ENCODE measurements at places on chromosomes 3 and 15.

DNA sequence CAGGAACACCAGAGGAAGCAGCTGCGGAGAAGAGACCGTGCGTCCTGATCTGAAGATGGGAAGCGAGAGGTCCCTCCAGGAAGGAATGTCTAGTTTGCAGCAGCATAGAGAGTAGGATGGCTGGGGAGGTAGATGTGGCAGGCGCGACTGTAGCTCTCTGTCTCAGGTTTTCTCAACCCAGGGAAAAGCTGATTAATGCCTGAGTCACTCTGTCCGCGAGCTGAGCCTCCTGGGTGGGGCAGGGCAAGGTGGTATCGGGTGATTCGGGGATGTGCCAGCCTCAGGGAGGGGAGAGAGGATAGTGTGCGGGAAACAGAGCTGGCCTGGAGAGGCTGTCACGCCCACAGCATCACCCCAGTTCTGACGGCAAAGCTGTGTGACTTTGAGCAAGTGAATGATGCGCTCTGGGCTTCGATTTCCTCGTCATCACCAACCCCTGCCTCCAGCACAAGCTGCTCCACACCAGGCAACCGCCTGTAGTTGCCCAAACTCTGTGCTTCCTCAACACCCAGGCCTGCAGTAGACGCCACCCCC, 28.4 kb downstream of the CPN2 start:
- no peak for DNase-seq

- DNase-seq, result no peak
These were observed 248.4 kb downstream of the ROBO2 start for GRCh38 chr3:77288348-77288747.

DNA sequence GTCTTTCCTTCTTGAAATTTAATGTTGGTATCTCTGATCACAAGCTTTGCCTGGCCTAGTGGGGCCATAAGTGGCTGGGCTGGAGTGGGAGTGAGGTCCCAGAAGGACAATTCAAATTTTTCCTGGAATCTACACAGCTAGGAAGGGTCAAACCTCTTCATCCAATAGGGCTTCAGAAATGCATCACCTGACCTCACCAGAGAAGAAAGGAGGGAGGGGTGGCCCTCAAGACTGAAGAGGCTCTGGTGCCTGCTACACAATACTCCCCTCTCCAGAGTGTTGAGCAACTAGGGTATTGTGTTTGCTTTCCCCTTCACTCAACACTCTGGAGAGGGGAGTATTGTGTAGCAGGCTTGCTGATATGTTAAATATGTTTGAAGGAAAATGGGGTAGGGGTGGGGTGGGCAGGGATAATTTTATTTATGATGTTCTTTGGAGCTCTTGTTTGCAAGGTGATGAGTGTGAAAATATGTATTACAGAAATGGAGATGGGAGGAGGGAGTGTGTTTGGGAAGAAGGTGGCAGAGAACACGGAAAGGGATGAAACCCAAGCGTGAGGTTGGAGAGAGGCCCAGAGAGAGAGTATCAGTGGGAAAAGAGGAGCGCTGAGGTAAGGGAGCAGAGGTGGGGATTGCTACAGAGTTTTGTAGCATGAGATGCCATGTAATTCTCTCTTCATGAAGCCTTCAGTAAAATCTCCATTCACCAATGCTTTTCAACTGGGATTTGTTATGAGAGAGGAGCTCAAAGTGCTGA, 5.7 kb upstream of the KLHL24 start:
- no peak for DNase-seq

DNA sequence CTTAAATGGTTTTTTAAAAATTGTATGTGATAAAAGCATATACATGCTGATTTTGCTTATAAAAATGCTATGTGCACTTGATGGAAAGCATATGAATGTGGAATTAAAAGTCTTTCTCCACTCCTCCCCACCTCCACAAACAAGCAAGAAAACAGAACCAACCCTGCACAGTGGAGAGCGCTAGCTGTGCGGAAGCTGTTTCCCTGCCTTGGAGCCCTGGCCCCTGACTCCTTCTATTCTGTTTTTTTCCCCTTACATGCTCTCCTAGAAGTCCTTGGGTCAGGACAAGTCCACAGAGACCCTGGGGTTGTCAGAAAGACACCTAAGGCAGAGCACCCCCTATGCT, 64.2 kb downstream of the BOC start:
- DNase-seq, result no peak

DNA sequence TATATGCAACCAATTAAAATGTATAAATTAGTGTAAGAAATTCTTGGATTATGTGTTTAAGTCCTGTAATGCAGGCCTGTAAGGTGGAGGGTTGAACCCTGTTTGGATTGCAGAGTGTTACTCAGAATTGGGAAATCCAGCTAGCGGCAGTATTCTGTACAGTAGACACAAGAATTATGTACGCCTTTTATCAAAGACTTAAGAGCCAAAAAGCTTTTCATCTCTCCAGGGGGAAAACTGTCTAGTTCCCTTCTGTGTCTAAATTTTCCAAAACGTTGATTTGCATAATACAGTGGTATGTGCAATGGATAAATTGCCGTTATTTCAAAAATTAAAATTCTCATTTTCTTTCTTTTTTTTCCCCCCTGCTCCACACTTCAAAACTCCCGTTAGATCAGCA, 65.4 kb upstream of the ACAD9 start:
- no peak for DNase-seq

- DNase-seq, result no peak
These were observed 10.1 kb upstream of the C3orf22 start for GRCh38 chr3:126568776-126569342.

GRCh38 chr15:59304034-59304795, 68.5 kb downstream of the MYO1E start:
- no peak for DNase-seq

DNA sequence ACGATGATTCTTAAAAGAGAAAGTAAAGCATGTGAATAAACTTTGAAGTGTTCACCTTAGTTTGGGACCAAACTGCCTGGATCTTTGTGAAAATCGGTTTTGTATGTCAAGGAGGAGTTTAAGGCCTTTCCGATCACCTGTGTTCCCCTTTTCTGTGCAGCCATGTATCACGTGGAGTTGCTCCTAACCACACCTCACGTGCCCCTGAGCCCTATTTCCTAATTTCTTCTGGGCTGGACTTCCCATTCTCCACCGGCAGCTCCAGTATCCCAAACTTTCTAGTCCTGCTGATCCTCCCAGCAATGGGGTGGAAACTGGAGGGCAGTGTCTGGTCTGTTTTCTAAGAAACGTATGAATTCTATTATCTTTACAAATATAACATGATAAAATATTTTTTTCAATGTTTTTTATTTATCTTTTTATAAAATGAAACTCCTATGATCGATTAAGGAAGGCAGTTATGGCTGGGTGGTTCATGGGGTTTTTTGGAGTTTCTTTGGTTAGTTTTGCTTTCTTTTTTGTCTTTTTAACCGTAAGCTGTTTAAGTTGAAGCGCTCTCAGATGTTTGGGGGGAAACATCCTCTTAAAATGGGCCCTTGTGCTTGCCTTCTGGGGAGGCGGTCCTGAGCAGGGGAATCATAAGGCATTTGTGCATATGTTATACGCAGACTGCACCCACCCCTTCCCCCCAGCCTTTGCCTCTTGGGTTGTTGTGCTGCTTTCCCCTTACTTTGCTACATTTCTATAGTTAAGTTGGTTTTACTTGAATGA, 43.6 kb upstream of the WWTR1 start:
- DNase-seq, result no peak

GRCh38 chr3:117651246-117651645, 941.7 kb downstream of the TUSC7 start:
- no peak for DNase-seq

DNA sequence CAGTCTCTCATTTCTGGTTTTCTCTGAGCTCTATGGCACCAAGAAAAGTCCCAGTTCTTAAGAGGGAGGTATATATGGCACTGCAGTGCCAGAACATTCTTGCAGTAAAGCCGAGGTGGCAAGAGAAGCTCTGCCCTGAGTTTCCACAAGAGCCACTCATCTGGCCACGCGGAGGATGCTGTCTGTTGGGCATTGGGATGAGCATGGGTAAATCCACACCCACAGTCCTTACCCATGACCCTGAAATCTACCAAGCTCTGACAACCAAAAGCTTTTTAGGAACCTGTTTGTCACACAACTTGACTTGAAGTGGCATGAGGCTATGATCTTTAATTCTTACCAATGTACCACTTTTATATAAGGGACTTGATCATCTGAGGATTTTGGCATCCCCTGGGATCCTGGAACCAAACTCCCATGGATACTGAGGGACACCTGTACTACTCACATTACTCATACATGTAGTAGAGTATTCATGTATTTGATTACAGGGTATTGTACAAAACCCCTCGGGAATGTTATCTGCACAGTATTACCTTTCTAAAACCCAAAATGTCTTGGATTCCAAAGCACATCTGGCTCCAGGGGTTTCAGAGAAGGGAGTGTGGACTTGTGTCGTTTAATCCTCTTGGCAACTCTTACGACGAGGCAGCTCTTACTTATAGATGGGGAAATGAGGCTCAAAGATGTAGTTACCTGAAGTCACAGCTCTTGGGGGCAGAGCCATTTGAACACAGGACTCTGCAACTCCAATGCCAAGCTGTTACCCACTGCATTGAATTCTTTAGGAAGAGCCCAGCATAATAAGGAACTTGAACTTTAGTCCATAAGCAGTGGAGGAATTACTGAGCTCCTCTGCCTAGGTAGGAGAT, 8.8 kb downstream of the RPL32 start:
- no peak for DNase-seq

- no peak for DNase-seq
These were observed 262.7 kb upstream of the GADL1 start for GRCh38 chr3:31157047-31157694.

DNA sequence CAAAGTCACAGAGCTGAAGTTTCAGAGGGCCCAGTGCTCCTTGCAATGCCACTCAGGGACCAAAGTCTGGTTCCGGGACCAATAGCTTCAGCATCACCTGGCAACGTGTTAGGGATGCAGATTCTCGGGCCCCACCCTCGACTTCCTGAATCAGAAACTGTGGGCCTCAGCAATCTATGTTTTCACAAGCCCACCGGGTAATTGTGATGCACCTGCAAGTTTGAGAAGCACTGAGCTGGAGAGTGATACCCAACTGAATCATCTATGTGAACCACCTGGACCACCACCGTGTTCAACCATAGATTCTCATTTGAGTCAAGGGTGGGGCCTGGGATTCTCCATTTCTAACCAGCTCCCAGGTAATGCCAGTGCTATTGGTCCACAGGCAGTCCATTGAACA, 55.7 kb downstream of the CORO2B start:
- DNase-seq, result no peak

GRCh38 chr3:156293566-156293965, 173.2 kb downstream of the KCNAB1 start:
- no peak for DNase-seq

All from AG09309 (cell line).